ENCODE measurements at places on chromosomes 1 and 21.

GRCh38 chr21:38083535-38083934 lies 167.3 kb upstream of the KCNJ6 start:
- DNase-seq: no peak

DNA sequence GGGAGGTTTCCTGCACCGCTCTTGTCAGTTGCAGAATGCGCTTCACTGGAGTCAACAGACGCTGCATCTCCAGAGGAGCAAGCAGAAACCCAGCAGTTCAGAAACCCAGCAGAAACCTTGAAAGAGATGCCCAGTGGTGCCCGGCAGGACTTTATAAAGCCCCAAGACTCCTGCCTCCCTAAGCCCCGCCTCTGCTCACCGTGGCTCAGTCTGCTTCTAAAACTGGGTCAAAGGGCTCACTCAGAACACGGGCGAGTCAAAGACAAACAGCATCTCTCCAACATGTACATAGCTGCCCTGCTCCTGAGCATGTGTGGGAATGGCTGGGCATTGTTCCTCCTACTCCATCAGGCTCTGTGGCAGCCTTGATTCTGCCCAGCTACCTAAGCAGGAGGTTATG lies at the start of gene HMGCS2:
Gene HMGCS2 (minus strand): TSS at position 128 of the 400 bp plus-strand sequence. CDS start 61 bp downstream, at position 67.
- DNase-seq: no peak

- DNase-seq: no peak
Measured at GRCh38 chr1:212677573-212677972, 22.1 kb downstream of the BATF3 start.

DNA sequence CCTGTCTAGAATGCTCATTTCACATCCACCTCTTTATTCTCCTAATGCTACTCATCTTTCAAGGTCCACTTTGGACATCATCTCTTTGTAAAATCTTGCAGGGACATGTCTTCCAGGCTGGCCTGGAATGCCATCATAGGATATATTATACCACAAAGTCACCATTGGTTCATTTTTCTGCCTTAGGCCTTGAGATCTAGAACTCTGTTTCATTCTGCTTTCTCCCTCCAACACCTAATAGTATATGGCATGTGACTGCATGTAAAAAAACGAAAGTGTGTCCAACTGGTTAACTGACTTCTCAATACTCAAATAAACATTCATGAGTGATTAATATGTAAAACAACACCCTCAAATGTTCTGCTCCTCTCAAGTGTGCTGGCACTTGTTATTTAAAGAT lies 84.1 kb downstream of the RGS2 start:
- DNase-seq: no peak

DNA sequence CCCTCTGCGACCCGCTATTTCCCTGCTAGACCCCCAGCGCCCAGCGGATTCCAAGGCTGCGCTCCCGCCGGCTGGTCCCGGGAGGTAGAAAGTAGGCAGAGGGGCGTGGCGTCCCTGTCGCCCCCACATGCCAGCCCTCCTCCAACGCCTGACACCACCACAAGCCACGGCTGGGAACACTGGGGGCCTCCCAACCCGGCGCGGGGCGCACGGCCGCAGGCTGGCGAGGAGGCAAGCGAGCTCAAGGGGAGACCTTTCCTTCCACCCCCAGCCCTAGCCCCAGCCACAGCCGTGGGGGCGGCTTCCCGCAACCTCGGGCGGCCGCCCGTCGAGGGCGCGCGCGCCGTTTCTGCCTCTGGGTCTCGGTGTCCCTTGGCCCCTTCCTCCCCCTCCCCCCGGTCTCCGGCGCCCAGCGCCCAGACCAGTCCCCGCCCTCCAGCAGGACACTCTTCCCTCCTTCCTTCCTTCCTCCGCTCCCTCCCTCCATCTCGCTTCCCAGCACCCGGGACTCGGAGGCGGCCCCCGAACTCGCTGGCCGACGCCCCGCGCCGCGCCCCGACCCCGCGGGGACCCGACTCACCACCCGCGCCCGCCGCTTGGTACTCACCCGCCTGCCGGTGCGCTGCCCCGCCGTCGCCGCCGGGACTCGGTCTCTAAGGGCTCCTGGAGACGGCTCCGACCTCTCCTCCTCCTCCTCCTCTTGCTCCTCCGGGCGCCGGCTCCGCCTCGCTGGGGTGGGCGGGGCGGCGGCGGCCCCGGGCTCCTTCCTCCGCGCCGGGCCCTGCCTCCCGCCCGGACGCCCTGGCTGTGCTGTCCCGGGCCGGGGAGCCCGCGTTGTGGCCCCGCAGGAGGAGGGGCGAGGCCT lies at the start of gene GNG12:
Gene GNG12 (minus strand): TSS at position 731 of the 865 bp plus-strand sequence. CDS start 125,781 bp downstream, outside the sequence.
- DNase-seq: peak; percentile 60

DNA sequence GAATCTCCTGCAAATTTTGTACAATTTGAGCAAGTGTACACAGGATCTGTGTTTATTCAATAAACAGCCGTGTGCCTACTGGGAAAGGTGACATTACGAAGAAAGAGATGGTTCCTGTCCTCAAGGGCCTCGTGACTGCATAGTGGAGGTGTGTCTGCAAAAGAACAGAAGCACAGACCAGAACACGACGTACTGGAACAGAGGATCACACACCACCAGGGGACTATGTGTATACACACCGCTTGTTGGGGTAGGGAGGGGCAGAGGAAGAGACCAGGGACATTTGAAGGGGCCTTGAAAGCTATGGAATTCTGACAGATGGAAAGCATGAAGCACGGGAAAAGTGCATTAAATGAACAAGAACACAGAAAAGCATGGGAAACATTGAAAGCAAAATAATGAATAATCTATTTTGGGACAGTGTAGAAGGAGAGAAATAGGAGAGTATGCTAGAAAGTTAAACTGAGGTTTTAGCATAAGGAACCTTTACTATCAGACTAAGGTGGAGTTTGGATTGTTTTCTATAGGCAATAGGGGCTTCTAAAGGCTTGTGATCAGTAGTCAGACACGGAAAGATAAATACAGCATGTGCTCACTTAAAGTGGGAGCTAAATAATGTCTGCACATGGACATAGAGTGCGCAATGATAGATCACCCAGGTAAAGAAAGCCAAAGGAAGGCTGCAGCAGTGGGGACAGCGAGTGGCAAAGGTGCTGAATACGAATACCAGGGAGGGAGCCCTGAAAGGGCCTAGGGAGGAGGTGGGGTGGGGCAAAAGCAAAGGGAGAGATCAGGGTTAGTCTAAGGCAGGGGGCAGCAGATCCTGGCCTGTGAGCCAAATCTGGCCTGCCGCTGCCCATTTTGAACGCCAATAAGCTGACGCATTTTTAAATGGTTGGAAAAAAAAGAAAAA lies 11.0 kb downstream of the JAK1 start:
- DNase-seq: no peak

Data from breast epithelium (tissue), 4 donors.